ENCODE measurements at places on chromosomes 6 and 20. TPM values are rescaled to one million over a fixed set of nuclear protein-coding genes. Genes with fewer than 3 reads are reported as not detected.

DNA sequence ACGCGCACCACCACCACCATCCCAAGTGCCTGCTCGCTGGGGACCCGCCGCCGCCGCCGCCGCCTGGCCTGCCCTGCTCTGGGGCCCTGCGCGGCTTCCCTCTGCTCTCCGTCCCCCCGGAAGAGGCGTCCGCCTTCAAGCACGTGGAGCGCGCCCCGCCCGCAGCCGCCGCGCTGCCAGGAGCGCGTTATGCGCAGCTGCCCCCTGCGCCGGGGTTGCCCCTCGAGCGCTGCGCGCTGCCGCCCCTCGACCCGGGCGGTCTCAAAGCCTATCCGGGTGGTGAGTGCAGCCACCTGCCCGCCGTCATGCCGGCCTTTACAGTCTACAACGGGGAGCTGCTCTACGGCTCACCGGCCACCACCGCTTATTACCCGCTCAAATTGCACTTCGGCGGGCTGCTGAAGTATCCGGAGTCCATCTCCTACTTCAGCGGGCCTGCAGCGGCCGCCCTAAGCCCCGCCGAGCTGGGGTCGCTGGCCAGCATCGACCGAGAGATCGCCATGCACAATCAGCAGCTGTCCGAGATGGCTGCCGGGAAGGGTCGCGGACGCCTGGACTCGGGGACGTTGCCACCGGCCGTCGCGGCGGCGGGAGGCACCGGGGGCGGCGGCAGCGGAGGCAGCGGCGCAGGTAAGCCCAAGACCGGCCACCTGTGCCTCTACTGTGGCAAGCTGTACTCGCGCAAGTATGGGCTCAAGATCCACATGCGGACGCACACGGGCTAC lies 7.2 kb downstream of the PRDM13 start:
- DNase-seq: no peak

- no peak for DNase-seq
These were observed 19.6 kb downstream of the NTSR1 start for GRCh38 chr20:62728028-62728780.

DNA sequence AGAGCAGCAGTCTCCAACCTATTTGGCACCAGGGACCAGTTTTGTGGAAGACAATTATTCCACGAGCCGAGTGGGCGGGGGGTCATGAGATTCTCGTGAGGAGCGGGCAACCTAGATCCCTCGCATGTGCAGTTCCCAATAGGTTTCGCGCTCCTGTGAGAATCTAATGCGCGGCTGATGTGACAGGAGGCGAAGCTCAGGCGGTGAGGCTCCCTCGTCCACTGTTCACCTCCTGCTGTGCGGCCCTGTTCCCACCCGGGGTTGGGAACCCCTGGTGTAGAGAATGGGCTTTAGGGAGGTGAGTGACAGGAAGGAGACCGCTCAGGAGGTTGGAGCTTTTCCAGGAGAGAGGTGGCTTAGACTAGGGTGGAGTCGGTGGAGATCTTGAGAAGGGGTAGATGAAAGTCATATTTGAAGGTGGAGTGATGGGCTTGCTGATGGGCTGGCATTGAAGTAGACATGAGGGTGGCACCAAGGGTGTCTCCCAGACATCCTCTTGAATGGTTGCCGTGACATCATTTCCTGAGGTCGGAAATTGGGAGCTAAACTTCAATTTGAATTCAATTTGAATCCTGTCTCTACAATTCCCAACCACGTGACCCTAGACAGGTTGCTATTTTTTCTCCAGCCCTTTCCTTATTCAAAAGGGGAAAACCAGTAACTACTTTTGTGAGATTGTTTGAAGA lies 1.5 kb upstream of the RAD21L1 start:
- DNase-seq: no peak

GRCh38 chr20:39880890-39881289 lies 808.1 kb downstream of the MAFB start:
- no peak for DNase-seq

DNA sequence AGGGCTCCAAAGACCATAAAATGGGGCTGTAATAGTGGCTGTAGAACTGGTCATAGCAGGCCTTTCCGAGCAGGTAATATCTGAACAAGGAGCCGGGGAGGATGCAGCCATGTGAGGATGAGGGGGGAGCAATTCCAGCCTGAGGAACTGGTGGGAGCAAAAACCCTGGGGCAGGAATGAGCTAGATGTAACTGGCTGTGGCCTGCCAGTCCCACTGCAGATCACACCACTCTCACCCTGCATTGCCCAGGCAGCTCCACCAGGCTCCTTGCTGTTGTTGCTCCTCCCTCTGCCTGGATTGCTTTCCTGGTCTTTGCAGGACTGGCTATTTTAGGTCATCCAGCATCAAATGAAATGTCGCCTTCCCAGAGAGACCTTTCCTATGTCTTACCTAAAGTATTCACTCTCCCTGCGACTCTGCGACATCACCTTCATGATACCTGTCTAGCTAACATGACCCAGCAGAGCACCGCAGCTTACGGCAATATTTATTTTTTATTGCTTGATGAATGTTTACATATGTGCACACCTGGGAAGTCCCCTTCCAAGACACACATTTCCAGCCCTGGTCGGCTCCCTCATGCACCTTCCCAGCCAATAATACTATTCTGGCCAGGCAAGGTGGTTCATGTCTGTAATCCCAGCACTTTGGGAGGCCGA lies 2.4 kb upstream of the ZFP64 start:
- no peak for DNase-seq

GRCh38 chr20:4324611-4325243 lies 309.4 kb upstream of the RNF24 start:
- DNase-seq: no peak

DNA sequence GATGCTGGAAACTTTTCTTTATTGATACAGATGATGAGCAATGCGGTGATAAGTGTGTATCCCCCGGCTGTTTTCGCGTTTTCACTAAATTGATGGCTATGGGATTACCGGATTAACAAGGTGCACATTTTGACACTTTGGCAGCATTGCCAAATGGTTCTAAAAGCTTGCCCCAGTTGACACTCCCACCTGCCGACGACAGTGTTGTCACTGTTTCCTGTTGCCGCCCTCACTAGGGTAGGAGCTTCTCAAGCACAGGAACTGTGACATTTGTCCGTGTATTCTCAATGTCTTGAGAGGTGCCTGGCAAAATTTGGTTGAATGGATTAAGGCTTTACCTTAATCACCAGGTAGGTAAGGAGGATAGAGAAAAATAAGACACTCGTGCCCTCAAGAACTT lies 9.8 kb upstream of the MAPK13 start:
- DNase-seq: no peak

- DNase-seq: no peak
These were observed 16.2 kb downstream of the BNIP5 start for GRCh38 chr6:36320475-36320874.

GRCh38 chr6:138987643-138988468 lies at the start of gene REPS1:
TSS of gene REPS1 (minus strand) at chr6:138988253. CDS start at chr6:138987682, 571 bp downstream.
- DNase-seq: no peak

DNA sequence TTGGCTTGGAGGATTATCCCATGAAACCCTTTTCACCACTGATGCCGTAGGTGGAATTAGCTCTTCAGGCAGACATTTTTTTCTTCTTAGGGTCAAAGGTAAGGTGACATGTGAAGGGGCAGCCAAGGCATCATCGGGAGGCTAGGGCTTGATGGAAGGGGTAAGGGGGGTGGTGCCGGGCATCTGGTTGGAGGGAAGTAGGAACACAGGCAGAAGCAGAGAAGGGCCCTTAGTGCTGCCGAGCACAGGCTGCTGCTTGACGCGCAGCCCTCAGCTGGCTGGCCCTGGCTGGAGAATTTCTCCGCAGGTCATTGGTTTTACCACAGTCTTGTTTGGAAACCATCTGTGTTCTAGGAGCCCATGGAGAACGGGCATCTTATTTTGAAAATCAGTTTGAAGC lies 54.7 kb downstream of the TRAF3IP2 start:
- DNase-seq: no peak

- no peak for DNase-seq
These were observed 63.6 kb downstream of the F13A1 start for GRCh38 chr6:6256886-6257285.

DNA sequence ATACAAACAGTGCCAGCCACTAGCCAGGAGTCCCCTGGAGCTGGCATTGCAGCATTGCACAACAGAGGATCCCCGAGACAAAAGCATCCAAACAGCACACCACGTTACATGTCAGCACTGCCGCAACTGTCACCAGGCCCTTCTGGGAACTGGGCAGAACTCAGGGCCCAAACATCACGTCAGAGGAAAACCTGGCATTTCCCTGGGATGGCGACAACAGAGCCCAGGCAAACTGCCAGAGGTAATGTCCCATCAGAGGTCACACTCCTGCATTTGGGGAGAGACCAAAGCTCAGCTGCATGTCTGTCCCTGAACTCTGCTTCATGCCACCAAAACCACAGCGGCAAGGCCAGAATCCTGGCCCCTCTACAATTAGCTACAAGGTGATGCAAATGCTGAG lies 36.3 kb downstream of the PPP1R3G start:
- no peak for DNase-seq

GRCh38 chr20:34458631-34459030 lies 57.6 kb upstream of the DYNLRB1 start:
- DNase-seq: no peak

DNA sequence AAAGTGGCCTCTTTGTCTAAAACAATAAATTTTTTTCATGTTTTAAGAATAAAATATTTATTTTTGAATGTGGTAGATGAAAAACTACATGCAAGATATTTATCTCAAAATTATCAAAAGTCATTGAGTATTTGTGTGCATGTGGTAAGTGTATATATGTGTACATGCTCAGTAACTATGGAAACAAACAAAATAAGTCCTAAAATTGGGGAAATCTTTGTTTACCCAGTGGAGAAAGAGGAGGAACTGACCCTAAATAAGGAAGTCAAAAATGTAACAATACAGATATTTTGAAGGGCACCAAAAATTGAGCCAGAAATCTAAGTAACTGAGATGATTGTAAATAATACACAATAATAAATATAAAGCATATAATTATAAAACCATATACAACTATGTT lies 639.2 kb downstream of the MAFB start:
- DNase-seq: no peak

- no peak for DNase-seq
These were observed 867.6 kb upstream of the FLRT3 start for GRCh38 chr20:15205028-15205427.

DNA sequence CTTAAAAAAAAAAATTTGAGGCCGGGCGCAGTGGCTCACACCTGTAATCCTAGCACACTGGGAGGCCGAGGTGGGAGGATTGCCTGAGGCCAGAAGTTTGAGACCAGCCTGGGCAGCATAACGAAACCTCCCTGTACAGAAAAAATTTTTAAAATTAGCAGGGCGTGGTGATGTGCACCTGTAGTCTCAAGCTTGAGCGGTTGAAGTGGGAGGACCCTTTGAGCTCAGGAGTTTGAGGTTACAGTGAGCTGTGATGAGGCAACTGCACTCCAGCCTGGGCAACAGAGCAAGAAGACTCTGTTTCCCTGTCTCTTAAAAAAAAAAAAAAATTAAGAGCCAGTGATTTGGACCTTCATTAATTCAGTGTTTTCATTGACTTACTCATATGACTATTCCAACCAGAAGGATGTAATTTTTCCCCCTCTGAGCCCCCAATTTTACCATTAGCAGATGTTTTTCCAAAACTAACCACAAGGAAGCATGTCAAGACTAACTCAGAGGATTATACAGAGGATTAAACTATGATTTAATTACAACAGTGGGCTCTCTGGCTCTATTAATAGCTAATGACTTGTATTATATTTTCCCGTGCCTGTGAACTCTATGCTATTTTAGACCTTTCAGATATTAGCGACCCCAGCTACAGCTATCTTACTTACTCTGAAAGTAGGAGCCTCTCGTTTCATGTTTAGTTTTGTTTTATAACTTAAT lies 75.1 kb downstream of the ARID1B start:
- DNase-seq: no peak

- DNase-seq: no peak
These were observed 121.6 kb downstream of the HIVEP2 start for GRCh38 chr6:142823256-142823902.

DNA sequence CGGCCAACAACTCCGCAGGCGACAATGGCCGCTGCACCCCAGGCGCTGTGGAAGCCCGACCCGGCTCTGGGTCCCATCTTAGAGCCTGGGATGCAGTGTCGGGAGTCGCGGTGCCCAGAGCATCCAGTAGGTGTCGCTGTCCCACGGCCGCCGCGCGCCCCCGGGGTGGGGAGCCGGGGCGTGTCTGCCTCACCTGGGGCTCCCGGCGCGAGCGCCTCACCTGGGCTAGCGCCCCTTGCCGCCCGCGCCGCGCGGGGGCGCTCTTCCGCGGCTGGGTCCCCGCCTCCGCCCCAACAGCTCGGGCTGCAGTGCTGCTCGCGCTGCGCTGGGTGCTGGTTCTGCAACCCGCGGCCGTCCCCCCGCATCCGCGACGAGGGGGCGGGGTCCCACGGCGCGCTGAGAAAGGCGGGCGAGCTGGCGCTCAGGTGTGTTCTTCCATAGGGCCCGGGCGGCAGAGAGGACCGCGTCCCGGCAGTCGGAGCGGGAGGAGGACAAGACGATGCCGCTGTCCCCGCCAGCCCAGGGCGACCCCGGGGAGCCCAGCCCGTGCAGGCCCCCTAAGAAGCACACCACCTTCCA lies at the start of gene CRYBG1:
Gene CRYBG1, plus strand, starts transcription at position 308 of the 579 bp plus-strand sequence. Its CDS starts 192 bp downstream, at position 500.
- no peak for DNase-seq

- no peak for DNase-seq
These were observed 78.6 kb downstream of the MDGA1 start for GRCh38 chr6:37618916-37619590.

GRCh38 chr6:7806711-7807110 lies 80.8 kb downstream of the BMP6 start:
- no peak for DNase-seq

DNA sequence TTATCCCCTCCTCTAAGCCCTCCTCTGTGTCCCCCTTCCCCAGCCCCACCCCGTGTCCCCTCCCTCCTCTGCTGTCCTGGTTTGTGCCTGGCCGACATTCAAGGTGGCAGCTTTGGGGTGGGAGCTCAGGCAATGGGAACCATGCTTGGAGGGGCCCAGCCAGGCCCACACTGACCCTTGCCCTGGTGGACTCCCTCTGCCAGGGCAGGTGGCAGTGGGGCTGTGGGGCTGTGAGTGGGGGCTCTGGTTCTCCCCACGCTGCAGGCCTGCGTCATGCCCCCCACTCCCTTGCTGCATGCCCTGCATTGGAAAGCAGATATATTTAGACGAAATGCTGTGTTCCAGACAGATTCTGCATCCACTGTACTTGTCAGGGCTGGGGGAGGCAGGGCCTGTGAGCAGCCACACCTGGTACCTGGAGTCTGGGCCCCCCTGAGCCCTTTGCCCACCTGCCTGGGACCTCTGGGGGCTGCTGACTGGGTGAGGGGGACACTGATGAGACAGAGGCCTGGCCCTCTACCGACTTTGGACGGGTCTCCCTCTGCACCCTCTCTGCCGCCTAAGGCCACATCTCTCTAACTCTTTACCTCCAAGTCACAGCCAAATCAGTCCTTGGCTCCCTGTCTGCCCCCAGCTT lies 14.2 kb downstream of the DLGAP4 start:
- DNase-seq: no peak

GRCh38 chr6:100962466-100962865 lies 81.3 kb upstream of the ASCC3 start:
- DNase-seq: no peak

The HLA-DQA2 gene
- not detected for total RNA-seq

The SFTA2 gene
- 8.7 TPM for total RNA-seq

The LSM14B gene
- total RNA-seq: 23.3 TPM

The NRN1 gene
- 1.1 TPM for total RNA-seq

The RMND1 gene
- 24.7 TPM for total RNA-seq

The CEBPB gene
- 24.9 TPM for total RNA-seq

The HLA-DQA1 gene
- not detected for total RNA-seq

The IL17F gene
- not detected for total RNA-seq

The OR2J3 gene
- not detected for total RNA-seq

The STMN3 gene
- 112 TPM for total RNA-seq

The BPIFB4 gene
- total RNA-seq: not detected

The SLC13A3 gene
- total RNA-seq: 1.6 TPM

The HCK gene
- not detected for total RNA-seq

The PRL gene
- not detected for total RNA-seq

The ANKS1A gene
- 12.6 TPM for total RNA-seq

The E2F1 gene
- total RNA-seq: 17.1 TPM

The LPA gene
- not detected for total RNA-seq

The DZANK1 gene
- 1.4 TPM for total RNA-seq
